ENCODE measurements at places on chromosomes 6 and 20.

DNA sequence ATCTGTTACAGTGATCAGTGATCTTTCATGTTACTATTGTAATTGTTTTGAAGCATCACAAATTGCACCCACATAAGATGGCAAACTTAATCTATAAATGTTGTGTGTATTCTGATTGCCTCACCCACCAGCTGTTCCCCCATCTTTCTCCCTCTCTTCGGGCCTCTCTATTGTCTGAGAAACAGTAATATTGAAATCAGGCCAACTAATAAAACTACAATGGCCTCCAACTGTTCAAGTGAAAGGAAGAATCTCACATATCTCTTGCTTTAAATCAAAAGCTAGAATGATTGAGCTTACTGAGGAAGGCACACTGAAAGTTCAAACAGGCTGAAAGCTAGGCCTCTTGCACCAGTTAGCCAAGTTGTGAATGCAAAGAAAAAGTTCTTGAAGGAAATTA is 141.2 kb downstream of the CDK19 start:
- DNase-seq: no peak

- peak; percentile 52 for DNase-seq
These were observed 214.3 kb upstream of the PLN start for GRCh38 chr6:118333772-118334171.

- no peak for DNase-seq
These were observed 16.1 kb upstream of the RIN2 start for GRCh38 chr20:19741924-19742323.

DNA sequence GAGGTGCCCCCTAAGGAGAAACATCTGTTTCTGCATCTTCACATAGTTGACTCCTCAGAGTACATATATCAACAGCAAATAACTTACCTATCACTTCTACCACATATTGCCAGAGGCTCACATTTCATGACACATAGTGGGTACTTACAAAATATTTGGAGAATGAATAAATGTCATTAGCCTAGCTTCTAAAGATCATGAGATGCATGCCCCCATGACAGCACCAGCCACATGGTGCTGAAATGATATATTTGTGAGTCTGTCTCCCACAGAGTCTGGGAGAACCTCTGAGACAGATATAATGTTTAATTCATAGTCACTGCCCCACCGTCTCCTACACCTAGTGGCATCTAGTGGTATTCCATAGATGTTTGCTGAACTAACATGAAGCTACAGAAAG is 555.6 kb downstream of the KIF16B start:
- no peak for DNase-seq

Data from tongue (tissue), 3 donors.